Breast epithelium (tissue), 4 donors: ENCODE measurements at places on chromosomes 11 and 22. TPM values are rescaled to one million over a fixed set of nuclear protein-coding genes. Genes with fewer than 3 reads are reported as not detected.

GRCh38 chr22:17911312-17911705, 113.1 kb downstream of the MICAL3 start:
- peaks cover 15% of the 10 kb centered on the region for H3K4me1 ChIP-seq
- DNase-seq: no peak
- no peaks in the 10 kb centered on the region for H3K27me3 ChIP-seq
- H3K27ac ChIP-seq: peak overlapping the region; percentile 60

DNA sequence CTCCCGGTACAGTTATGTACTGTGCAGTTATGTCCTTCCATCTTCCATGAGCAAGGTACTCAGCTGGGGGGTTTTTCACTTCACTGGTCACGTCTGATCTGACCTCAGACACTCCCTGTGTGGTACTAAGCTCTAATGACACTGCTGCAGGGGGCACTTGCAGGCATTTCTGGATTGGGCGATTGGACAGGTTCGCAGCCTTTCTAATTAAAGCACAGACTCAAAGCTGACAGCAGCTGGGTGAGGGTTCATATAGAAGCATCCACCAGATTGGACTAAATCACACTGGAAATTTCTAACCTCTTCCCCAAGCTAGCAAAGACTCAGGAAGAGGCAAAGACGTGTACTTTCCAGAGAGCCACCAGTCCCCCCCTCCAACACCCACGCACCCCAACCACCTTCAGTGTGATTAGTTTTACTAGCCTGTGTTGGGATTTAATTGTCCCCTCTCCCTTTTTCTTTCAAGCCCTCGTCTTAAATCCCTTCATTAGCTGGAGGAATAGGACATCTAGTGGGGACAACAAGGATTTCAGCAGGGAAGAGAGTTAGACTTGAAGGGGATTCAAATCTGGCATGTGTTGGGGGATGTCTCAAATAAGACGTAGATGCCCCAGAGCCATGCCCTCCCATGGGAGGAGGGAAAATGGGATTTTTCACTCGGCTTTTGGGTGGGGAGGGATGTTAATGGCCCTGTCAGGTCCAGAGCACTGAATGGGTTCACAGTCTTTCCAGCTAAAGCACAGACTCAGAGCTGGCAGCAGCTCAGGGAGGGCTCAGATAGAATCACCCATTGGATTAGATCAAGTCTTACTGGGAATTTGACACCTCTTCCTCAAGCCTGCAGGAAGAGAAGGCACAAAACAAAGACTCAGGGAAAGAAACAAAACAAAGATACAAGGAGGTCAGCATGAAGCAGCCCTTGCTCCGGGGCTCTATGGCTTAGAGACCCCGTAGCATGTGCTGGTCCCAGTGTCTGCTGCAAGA, 10.9 kb downstream of the INS start:
- DNase-seq: no peak
- H3K36me3 ChIP-seq: no peaks in the 10 kb centered on the region
- H3K4me1 ChIP-seq: peaks cover 3% of the 10 kb centered on the region
- no peak overlapping the region for H3K27ac ChIP-seq
- H3K4me3 ChIP-seq: no peak overlapping the region
- peaks cover 2% of the 10 kb centered on the region for H3K27me3 ChIP-seq

RPLP2 gene
- 1,665 TPM for total RNA-seq

GRCh38 chr22:48031589-48031988, 1269.1 kb downstream of the TBC1D22A start:
- no peak overlapping the region for H3K4me3 ChIP-seq
- H3K4me1 ChIP-seq: no peaks in the 10 kb centered on the region
- no peak for DNase-seq
- no peak overlapping the region for H3K27ac ChIP-seq
- no peaks in the 10 kb centered on the region for H3K36me3 ChIP-seq

DNA sequence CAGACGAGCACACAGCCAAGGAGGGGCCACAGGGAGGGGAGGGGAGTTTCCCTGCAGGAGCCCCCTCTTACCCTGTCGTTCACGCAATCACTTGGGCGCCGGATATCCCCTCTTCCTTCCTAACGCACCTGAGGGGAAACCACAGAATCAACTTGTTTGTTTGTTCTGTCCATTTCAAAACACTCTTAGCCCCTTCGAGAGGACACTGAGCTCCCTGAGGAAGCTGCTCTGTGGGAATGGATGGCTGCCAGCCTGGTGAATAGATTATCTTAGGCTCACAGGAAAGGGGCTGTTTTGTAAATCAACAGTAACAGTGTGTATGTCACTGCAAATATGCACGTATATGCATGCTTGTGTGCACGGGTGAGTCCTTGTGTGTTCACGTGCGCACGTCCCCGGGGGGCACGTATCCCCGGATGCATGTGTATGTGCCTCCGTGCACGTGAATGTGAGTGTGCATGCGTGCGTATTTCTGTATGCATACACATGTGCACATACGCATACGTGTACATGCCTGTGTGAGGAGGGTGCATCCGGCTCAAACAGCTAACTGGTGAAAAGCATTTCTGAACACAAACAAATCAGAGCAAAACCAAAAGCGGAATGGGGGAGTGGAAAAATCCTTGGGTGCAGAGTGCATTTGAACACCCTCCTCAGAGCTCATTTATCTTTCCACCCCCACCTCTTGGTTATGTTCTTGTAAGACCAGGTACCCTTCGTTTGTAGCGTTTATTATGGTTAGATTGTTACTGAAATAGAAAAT, 7.2 kb downstream of the ARSA start:
- no peaks in the 10 kb centered on the region for H3K36me3 ChIP-seq
- H3K27ac ChIP-seq: peak overlapping the region; percentile 88
- H3K27me3 ChIP-seq: no peaks in the 10 kb centered on the region
- DNase-seq: no peak
- no peak overlapping the region for H3K4me3 ChIP-seq

DNA sequence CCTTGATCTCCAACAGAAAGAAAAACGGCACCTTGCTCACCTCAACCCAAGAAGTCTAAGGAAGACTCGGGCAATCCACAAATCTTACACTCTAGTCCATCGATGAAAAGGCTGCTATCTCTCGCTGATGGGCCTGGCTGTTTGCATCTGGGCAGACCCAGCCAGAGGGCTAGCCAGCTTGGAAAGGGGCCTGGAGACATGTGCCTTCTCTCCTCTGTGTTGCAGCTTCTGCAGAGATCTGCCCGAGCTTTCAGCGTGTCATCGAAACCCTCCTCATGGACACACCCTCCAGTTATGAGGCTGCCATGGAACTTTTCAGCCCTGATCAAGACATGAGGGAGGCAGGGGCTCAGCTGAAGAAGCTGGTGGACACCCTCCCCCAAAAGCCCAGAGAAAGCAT, 3.2 kb downstream of the SCGB1A1 start:
- H3K36me3 ChIP-seq: no peaks in the 10 kb centered on the region
- H3K4me3 ChIP-seq: no peak overlapping the region
- no peaks in the 10 kb centered on the region for H3K27me3 ChIP-seq
- H3K4me1 ChIP-seq: no peaks in the 10 kb centered on the region

DNA sequence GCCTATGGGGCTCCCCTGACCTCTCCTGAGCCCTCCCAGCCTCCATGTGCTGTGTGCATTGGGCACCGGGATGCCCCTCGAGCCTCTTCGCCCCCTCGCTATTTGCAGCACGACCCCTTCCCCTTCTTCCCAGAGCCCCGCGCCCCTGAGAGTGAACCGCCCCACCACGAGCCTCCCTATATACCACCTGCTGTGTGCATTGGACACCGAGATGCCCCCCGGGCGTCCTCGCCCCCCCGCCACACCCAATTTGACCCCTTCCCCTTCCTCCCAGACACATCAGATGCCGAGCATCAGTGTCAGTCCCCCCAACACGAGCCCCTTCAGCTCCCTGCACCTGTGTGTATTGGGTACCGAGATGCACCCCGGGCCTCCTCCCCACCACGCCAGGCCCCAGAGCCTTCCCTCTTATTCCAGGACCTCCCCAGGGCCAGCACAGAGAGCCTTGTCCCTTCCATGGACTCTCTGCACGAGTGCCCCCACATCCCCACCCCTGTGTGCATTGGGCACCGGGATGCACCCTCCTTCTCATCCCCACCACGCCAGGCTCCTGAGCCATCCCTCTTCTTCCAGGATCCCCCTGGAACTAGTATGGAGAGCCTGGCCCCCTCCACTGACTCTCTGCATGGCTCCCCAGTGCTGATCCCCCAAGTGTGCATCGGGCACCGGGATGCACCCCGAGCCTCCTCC, 28.8 kb downstream of the TRIOBP start:
- no peak overlapping the region for H3K4me3 ChIP-seq
- H3K36me3 ChIP-seq: no peaks in the 10 kb centered on the region
- no peaks in the 10 kb centered on the region for H3K4me1 ChIP-seq
- H3K27ac ChIP-seq: no peak overlapping the region
- H3K27me3 ChIP-seq: no peaks in the 10 kb centered on the region

DNA sequence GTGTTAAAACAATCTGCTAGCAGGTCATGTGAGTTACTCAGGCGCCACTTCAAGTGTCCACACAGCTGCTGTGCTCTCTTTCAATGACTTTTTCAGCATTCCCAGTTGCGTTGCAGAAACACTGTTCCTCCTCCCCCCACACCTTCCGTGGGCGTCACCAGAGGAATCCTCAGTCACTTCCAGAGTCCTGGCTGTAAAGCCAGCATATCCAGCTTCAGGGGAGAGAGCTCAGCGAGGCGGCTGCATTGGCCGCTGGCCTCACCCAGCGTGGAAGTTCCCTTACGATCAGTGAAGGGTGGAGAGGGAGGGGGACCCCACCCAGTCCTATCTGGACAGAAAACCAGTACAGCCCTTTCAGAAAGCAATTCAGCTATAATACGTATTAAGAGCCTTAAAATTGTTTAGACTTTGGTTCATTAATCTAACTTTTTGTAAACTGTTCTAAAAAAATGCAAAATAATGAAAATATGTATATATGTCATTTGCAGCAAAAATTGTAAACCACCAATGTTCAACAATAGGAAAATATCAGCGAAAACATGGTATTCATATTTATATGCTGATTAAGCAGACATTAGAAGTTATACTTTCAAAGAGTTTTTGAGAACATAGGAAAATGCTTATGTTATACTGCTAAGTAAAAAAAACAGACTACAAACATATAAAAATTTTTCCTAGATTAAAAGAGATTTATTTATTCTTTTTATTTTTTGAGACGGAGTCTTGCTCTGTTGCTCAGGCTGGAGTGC, 2.8 kb upstream of the ANO9 start:
- peaks cover 4% of the 10 kb centered on the region for H3K4me1 ChIP-seq
- H3K27ac ChIP-seq: no peak overlapping the region
- no peaks in the 10 kb centered on the region for H3K36me3 ChIP-seq
- DNase-seq: no peak
- no peaks in the 10 kb centered on the region for H3K27me3 ChIP-seq

DNA sequence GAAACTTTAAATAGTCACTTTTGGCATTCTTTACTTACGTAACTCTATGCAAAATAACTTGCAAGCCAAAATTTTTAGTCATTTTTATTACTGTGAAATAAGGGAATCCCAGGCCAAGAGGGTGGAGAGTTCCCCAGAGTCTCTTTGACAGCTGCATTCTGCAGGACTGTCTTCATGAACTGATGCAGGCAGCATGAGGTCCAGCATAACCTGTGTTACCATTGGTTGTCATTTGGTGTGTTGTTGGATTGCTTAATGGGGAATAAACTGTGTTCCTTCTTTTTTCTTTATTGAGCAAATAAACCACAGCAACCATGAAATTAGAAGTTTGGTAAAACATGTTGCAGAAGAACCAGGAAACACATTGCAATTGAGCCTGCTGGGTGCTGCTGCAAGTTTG, 24.6 kb downstream of the MMP27 start:
- H3K36me3 ChIP-seq: no peaks in the 10 kb centered on the region
- DNase-seq: no peak

GRCh38 chr22:49826603-49827270, 936 bp downstream of the BRD1 start:
- no peaks in the 10 kb centered on the region for H3K36me3 ChIP-seq
- peak overlapping the region; percentile 95 for H3K27ac ChIP-seq
- DNase-seq: peak; percentile 52
- no peaks in the 10 kb centered on the region for H3K27me3 ChIP-seq
- H3K4me1 ChIP-seq: peaks cover 13% of the 10 kb centered on the region

DNA sequence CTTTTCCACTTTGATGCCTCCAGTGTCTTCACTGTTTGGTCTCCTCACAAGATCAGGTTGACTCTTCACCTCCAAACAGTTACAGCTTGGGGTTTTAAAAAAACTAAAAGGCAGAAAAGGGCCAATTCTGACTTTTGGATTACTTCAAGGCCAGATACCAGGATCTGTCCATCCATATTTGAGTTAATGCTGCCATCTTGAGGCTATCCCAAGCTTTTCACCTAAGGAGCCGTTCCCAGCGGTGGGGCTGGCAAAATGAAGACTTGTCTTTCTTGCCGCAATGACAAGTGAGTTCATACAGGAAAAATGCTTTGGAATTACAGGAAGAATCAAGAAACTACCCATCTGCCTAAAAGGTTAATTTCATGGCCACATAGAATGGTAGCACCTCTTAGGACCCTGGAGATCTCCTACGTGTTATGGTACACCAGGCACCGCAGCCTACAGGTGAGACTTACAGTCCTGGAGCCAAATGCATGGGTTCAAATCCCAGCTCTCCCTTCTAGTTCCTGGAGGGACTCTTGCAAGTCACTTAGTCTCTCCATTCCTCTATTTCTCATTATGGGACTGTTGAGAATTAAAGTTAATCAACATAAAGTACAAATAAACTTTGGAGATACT, 6.0 kb upstream of the OR5B21 start:
- no peaks in the 10 kb centered on the region for H3K36me3 ChIP-seq
- H3K27me3 ChIP-seq: no peaks in the 10 kb centered on the region
- no peak for DNase-seq
- H3K27ac ChIP-seq: no peak overlapping the region
- no peaks in the 10 kb centered on the region for H3K4me1 ChIP-seq

DNA sequence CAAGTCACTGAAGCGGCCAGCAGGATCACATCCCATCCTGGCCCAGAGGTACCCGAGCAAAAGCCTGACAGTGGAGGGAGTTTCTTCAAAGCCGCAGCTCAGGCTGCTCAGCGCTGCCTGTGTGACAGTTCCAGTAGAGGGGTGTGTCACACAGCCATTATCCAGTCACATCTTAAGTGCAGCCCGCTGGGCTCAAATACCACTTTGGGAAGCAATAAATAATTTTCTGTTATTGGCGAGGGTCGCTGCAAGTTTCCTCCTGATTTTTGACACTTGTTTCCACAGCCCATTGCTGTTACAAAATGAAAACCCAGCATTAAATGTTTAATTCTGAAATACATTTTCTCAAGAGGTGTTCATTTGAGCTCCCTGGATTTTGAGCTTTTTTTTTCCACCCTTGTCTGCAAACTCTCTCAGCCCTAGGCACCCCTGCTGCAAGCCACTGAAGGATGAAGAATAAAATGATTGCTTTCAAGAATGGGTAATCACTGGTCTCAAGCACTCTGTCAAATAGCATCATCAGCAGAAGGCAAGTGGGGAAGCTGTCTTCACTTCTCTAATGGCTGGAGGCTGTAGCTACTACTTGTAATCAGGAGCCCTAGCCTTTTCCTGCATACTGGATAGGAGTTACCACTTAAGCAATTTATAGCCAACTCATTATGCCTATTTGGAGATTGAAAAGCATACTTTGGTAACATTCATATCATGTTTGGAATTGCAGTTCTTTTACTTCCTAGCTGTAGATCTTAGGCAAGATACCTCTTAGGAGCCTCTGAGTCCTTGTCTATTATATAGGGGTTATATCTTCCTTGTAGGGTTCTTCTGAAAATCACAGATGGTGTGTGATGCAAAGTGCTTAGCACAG, 373.7 kb downstream of the METTL15 start:
- H3K36me3 ChIP-seq: no peaks in the 10 kb centered on the region
- no peak overlapping the region for H3K4me3 ChIP-seq
